Activated T-helper 1 cell treated with anti-CD3 and anti-CD28 coated beads, Interleukin-12 subunit alpha, Interleukin-12 subunit beta, Interleukin-2, Interleukin-4 antibody, amounts not matched to agents 30 ng/mL and 10 ng/mL and 1 ng/mL, durations not matched to agents 14 hours and 24 hours and 36 hours (primary cell): ENCODE measurements at places on chromosomes 5 and 9. TPM values are rescaled to one million over a fixed set of nuclear protein-coding genes. Genes with fewer than 3 reads are reported as not detected.

The OR1J2 gene
- not detected in 2 replicates for total RNA-seq

- H3K27ac ChIP-seq = no peak overlapping the region
- no peak for DNase-seq
These were observed 696.7 kb upstream of the WWC1 start for GRCh38 chr5:167594750-167595149.

DNA sequence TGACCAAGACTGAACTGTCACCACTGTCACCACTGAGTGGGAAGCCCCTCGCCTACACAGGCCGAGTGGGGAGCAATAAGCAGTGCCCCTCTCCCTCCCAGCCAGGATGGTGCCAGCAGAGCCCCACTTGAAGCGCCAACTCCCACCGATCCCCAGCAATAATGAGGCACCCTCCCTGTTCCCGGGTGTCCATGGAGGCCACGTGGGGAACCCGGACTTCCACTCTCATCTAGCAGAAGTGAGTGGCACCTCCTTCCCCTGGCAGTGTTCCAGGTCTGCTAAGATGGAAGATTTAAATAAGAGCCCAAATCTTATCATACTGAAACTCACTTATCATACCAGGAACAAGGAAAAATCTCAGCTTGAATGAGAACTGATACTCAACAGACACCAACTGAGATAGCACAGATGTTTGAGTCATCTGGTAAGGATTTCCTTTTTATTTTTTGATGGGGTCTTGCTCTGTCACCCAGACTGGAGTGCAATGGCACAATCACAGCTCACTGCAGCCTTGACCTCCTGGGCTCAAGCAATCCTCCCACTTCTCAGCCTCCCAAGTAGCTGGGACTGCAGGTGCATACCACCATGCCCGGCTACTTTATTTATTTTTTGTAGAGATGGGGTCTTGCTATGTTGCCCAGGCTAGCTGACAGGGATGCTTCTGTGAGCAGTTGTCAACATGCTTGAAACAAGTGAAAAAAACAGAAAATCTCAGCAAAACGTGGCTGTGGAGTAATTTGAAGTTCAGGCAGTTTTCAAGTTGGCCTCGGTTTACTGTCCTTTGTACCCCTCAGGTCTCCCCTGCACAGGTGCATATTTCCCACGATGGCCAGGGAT is 29.6 kb upstream of the ASS1 start:
- peaks cover 7% of the 10 kb centered on the region for H3K27me3 ChIP-seq
- no peak overlapping the region for H3K4me3 ChIP-seq
- no peak overlapping the region for H3K27ac ChIP-seq
- no peaks in the 10 kb centered on the region for H3K4me1 ChIP-seq
- DNase-seq = no peak

- no peak for DNase-seq
- H3K27me3 ChIP-seq = no peaks in the 10 kb centered on the region
- no peaks in the 10 kb centered on the region for H3K36me3 ChIP-seq
- H3K4me3 ChIP-seq = no peak overlapping the region
- no peak overlapping the region for H3K27ac ChIP-seq
These were observed 33.7 kb downstream of the ADAMTSL2 start for GRCh38 chr9:133568186-133568585.

GRCh38 chr5:1445313-1445688 is at the start of gene SLC6A3:
TSS of gene SLC6A3 (minus strand) at chr5:1445440. CDS start at chr5:1443197, 2,243 bp downstream.
- no peak within 1 kb of the TSS for H3K27ac ChIP-seq
- no peak for DNase-seq
- no peak within 1 kb of the TSS for H3K4me3 ChIP-seq
- no peaks in the 10 kb centered on the region for H3K36me3 ChIP-seq

DNA sequence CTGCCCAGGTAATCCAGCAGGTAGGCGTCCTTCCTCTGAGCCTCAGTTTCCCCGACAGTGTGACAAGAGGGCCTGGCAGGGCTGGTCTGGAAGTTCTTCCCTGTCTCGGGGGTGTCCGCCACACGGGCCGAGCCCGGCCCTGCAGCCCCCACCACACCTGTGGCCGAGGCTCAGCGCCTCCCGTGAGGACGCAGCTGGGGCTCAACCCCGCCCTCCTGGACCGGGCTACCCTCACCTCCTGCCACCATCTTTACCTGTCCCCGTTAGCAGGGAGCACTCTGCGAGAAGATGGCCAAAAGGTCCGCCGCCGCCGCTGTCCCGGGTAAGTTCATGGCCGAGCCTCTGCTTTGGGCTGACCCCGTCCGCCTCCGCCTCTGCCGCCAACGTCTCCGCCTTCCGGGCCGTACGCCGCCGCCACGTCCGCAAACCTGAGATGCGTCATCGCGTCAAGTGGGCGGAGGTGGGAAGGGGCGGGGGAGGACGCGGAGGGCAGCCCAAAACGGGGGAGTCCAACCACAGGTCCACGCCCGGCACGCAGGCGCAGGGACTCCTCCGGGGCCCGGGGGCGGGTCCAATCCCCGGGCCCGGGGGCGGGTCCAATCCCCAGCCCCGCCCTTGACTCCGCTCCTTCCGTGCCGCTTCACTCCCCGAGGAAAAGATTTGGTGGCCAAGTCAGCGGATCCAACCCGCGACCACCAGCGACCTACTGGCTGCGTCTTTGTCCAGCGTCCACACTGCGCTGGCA is at the start of gene LYSMD3:
TSS of gene LYSMD3 (minus strand) at position 391 of the 745 bp plus-strand sequence. CDS start 4,295 bp downstream, outside the sequence.
- peak; percentile 94 for DNase-seq
- peak within 1 kb of the TSS; percentile 99 for H3K4me3 ChIP-seq
- H3K27me3 ChIP-seq = peaks cover 19% of the 10 kb centered on the region
- H3K4me1 ChIP-seq = peaks cover 42% of the 10 kb centered on the region

GRCh38 chr5:128234928-128235641 is 151.5 kb downstream of the SLC12A2 start:
- no peak overlapping the region for H3K27ac ChIP-seq
- no peaks in the 10 kb centered on the region for H3K4me1 ChIP-seq
- H3K27me3 ChIP-seq = peaks cover 8% of the 10 kb centered on the region
- no peak for DNase-seq
- no peaks in the 10 kb centered on the region for H3K36me3 ChIP-seq
